NCI-H345 (cell line): ENCODE measurements at places on chromosomes 12 and 14.

DNA sequence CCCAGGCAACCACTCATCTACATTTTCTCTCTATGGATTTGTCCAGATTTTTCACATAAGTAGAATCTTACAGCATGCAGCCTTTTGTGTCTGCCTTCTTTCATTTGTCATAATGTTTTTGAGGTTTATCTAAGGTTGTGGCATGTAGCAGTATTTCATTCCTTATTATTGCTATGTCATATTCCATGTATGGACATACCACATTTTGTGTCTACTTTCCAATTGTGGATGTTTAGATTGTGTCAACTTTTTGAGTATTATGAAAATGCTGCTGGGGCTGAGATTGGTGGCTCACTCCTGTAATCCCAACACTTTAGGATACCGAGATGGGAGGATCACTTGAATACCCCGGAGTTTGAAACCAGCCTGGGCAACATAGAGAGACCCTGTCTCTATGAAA, 3.2 kb upstream of the ATXN2 start:
- DNase-seq = no peak

GRCh38 chr14:85273099-85273677, 256.8 kb upstream of the FLRT2 start:
- no peak for DNase-seq

DNA sequence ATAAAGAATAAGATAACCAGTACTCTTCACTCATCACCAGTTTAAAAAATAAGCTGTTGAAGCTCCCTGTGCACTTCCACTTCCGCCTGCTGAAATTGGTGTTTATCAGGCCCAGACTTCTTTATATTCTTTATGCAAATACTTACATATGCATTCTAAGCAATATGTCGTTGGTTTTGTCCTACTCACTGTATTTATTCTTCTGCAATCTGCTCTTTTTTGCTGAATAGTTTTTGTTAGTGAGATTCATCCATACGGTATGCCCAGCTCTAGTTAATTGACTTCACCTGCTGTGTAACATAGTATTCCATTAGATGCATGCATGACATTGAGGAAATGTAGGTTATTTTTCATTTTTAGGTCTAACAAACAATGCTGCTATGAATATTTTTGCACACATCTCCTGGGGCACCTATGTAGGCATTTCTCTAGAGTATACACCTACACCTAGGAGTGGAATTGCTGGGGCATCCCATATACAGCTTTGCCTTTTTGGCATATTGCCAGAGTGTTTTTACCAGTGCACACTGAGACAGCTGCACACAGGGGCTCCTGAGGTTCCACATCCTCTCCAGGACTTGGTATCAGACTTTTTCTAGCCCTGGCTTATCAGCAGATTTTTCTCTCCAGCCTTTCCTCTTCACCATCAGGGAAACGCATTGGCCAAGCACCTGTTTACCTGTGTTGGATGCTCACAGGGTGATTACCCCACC, 1.0 kb upstream of the NRIP2 start:
- peak; percentile 9 for DNase-seq

DNA sequence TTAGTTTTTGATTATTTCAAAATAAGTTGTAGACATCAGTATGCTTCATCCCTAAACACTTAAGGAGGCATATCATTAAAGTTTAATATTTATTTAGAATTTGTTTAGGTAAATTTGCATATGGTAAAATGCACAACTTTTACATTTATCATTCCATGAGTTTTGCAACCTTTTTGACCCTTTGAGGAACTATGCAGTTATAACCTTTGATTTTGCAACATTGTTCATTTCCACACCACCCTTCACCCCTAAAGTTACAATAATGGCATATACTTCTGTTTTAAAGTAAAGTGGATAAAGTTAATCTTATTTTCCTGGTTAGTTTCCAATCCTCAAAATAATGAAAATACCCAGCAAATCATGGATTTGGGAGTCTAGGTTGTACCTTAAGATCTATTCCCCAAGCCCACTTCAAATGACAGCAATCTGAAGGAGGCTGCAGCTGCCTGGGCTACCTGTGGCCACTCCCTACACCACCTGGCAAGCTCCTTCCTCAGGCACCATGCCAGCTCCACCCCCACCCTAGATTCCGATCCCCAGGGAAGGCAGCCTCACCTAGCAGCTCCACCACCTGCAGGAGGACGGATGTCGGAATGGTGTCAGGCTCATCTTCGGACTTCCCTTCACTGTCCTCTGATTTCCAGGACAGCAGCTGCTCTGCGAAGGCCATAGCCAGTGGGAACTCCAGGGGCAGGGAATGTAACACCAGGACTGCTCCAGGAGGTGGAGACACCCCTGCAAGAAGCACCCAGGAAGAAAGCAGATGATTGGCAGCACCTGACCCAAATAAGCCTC, 65.1 kb downstream of the TRAFD1 start:
- DNase-seq = peak; percentile 79

DNA sequence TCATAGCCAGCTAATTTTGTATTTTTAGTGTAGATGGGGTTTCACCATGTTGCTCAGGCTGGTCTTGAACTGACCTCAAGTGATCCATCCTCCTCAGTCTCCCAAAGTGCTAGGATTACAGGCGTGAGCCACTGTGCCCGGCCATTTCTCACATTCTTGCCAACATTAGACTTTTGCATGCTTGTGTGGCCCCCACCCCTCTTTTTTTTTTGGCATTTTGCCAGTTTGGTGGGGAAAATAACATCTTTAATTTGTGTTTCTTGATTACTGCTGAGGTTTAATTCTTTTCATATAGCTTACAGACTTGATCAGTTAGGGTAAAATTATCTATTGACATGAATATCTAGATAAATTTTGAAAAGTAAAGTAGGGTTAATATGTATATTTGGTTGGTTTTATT, 3.8 kb downstream of the CCT2 start:
- DNase-seq = no peak

DNA sequence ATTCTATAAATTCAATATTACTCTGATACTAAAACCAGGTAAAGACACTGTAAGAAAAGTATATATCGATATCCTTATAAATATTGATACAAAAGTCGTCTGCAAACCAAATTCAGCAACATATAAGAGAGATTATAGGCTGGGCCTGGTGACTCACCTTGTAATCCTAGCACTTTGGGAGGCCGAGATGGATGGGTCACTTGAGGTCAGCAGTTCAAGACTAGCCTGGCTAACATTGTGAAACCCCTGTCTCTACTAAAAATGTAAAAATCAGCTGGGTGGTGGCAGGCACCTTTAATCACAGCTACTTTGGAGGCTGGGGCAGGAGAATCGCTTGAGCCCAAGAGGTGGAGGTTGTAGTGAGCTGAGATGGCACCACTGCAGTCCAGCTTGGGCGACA, 13.5 kb upstream of the TUBA1C start:
- no peak for DNase-seq

GRCh38 chr12:66206141-66206540, 17.1 kb downstream of the IRAK3 start:
- DNase-seq = no peak
